ENCODE measurements at places on chromosomes 11 and 22.

DNA sequence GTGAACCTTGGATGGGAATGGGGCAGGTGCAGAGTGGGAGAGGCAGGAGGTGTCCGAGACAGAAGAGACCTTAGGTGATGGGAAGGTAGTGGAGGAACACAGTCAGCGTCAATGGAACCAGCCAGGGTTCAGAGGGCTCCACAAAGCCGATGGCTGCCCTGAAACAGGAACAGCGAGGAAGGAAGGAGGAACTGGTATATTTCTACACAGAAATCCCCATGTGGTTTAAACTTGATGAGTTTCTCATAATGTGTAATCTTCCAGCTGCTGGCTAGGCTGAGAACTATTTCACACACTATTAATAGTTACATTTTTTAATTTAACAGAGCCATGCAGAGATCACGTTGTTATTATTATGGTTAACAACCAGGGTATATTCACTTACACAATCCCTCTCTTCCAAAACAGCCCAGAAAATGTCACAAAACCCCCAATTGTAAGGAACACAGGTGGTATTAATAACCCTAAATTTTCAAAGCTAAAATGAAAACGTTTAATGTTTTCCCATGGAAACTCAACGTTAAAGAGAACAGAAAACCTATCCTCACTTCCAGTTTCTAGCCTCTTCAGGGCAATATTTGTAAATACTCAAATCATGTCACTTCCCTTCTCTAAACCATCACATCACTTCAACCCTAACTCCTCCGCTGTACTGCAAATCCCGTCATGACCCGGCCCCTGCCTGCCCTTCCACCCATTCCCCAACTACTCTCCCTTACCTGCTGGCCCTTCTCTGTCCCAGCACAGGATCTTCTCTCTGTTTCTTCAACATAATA, 74.5 kb upstream of the ARFGAP3 start:
- DNase-seq: peak; percentile 51

DNA sequence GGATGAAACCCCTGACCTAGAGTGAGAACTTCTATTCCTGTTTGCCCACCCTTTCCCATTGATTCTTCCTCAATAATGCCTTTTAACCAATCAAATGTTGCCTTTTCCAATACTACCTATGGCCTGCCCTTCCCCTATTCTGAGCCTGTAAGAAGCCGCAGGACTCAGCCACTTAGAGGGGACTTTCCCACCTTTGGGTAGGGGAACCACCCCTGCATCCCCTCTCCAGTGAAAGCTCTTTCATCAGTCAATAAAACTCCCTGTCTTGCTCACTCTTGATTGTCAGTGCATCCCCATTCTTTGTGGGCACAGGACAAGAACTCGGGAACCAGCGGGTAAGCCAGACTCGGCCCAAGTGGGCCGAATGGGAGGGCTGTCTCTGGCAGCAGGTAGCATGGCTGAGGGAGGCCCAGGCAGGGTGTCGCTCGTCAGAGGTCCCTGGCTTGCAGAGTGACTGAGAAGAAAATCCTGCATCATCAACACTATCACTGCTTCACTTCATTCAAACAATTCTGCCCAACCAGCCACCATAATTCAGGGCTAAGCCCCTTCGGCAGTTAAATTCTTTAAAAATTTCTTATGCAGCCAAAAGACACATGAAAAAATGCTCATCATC, 30.4 kb downstream of the LDHAL6A start:
- DNase-seq: no peak

- DNase-seq: no peak
These were observed 232.3 kb downstream of the JRKL start for GRCh38 chr11:96622026-96622634.

- no peak for DNase-seq
These were observed 1.4 kb upstream of the FTH1 start for GRCh38 chr11:61968758-61969390.

GRCh38 chr11:2190657-2191471, 19.2 kb upstream of the TH start:
- no peak for DNase-seq

GRCh38 chr11:73428227-73428626, 52.0 kb downstream of the RELT start:
- DNase-seq: no peak

DNA sequence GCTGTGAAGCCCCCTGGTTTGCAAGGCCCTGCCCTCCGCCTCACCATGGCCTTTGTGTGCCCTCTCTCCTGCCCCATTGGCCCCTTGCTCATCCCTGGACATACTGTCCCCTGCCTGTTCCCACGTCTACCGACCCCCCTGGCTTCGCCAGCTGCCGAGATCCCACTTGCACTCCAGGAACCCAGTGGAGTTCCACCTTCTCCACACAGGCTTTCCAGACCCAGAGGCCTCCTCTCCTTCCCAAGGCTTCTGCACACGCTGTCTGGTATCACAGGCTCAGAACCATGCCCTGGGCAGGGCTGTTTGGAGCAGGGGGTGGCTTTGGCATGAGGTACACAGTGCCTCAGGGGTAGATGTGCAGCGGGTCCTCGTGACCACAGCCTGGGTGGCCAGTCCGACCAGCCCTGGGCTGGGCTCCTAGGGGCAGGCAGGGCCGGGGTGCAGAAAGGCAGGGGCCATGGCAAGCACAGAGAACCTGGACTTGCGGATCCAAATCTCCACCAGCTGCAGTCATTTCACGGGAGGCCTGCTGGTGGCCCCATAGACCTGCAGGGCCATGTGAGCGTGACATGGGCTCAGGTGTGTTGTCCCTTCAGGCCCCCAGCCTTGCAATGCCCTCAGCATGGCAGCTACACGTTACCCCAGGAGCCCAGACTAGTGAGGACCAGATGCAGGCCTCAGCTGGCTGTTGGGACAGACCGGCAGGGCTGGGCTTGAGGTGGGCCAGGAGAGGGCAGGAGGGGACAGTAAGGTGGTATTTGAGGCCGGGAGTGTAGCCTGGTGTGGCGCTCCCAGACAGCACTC, 9.5 kb downstream of the GRK2 start:
- no peak for DNase-seq

GRCh38 chr11:27555264-27555663, 48.7 kb upstream of the LIN7C start:
- no peak for DNase-seq

GRCh38 chr22:43910178-43910695, 13.4 kb upstream of the PNPLA3 start:
- DNase-seq: no peak

- DNase-seq: no peak
These were observed 5.3 kb downstream of the SPTBN2 start for GRCh38 chr11:66723693-66724092.

DNA sequence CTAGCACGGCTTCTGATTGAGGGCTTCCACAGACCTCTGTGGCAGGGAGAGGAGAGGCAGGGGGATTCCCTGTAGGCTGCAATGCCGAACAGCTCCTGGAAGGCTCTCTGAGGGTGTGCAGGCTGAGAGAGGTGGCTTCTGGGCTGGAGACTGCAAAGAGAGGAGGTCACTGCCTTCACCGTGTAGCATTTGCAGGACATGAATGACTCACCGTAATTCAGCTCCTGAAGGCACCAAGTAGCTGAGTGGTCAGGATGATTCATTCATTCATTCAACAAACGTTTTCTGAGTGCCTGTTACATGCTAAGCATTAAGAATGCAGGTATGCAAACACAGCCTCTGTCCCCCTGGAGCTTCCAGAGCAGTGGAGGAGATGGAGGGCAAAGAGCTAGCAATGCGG, 18.0 kb upstream of the EIF3D start:
- DNase-seq: peak; percentile 81

DNA sequence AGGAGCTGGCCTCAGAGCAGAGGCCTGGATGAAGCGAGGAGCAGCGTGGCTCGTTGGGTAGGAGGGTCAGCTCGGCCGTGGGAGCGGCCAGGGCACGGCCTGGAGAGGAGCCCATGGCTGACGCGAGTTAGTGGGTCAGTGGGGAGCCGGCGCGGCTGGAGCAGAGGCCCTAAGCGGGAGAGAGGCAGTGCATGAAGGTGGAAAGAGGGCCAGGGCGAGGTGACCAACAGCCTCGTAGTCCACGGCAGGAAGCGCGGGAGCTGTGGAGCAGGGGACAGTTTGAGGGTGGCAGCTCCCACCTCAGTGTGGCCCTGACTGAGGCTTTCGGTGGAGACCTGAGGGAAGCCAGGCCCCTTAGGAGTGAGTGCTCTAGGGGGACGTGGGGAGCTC, 24.1 kb downstream of the DCPS start:
- DNase-seq: no peak

GRCh38 chr11:1746956-1747752, 3.2 kb downstream of the IFITM10 start:
- no peak for DNase-seq

GRCh38 chr22:44333847-44334635, 21.3 kb upstream of the SHISAL1 start:
- no peak for DNase-seq

GRCh38 chr11:36288442-36289225, 590 bp downstream of the COMMD9 start:
- no peak for DNase-seq

- DNase-seq: peak; percentile 43
These were observed 27.3 kb downstream of the MRTFA start for GRCh38 chr22:40609216-40609615.

DNA sequence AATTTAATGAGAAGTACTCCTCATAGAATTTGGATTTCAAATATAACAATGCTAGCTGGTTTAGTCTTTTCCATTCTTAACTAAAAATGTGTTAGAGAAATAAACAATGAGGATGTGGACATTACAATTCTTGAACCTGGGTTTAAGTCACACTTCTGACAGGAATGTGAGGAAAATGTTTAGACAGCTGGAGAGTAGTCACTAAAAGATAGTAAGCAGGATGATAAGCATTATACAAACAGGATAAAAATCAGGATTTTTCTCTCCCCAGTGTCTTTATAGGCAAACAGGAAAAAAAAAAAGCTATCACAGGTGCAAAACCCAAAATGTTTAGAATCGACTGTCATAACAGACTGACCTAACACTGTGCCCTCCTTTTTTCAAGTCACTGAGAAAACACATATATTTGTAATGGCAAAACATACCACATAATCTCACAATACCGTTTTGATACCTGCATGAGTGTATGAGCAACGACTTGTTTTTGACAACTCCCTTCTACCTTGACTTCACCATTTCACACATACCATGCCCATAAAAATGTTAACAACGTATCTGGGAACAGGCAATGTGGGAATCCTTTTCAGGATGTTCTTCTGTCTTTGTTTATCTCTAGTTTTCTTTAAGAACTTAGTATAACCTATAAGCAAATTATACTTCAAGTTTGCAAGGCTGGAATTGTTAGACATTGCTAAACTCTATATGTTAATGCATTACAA, 242.0 kb downstream of the SBF2 start:
- DNase-seq: peak; percentile 37

GRCh38 chr22:20516399-20516798, 9.0 kb downstream of the MED15 start:
- DNase-seq: no peak

GRCh38 chr11:134597452-134597851, 185.4 kb upstream of the B3GAT1 start:
- DNase-seq: no peak

GRCh38 chr11:17976651-17977050, 36.2 kb downstream of the SERGEF start:
- no peak for DNase-seq

DNA sequence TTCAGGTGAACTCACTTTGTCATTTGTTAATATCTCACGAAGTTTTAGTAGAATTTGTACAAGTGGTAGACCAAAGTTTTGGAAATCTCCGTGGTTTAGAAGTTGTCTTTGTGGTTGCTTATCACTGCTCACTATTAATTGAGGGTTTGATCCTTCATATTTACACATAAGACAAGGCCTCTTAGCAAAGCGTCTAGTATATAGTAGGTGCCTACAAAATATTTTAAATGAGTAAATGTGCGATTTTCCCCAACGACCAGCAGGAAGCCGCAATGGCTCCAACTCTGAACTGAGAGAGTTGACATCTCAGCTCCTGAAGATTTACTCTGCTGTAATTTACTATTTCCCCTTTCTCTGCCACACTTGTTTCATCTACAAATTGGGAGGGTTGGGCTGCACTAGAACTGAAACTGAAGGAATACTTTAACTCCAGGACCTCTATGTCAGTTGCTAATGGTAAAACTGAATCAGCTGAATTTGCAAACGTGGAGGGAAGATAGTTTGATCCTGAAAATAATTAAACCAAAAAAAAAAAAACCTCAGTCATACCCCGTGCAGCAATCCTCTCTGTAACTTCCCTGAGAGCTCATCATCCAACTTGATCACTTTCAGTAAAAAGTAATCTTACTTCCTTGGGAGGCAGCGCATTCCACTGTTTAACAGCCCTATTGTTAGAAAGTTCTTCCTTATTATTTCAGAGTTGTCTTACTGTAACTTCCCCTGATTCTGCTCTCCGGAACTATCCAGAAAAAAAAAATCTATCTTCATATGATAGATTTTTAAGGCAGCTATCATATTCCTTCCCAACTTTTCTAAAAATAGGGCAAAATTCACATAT, 1.3 kb upstream of the SBF2 start:
- DNase-seq: no peak

DNA sequence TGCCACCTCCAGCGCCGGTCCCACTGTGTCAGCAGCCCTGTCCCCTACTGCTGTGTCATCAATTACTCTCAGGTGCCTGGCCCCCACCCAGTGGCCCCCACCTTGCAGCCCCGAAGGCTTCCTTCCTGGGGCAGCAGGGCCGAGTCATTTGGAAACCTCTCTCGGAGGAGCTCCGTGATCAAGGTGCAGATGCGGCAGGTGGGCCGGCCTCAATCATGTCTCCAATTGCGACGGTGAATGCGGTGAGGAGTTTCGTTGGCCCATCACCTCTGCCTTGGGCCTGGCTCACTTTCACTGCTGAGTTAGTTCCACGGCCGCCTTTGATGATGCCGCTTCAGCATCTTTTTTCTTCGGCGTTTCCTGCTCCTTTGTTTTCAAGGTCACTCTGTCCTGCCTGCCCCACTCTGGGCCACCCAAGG, 11.3 kb upstream of the CXCR5 start:
- DNase-seq: no peak

DNA sequence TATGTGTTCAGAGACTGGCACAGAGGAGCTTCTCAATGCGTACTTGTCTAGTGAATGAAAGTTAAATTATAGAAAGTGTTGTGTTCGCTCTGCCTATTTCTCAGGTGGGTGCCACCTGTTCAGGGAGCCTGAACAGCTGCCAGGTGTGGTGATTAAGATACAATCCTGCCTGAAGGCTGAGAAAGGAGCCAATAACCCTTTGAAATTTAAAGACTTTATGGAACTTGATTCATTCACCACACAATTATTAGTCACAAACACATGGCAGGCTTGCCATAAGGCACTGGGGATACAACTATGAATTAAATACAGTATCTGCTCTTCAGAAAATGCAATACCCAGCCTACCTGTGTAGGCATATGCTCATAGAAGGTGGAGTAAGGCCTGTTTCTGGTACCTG, 92.9 kb upstream of the AMOTL1 start:
- DNase-seq: no peak

GRCh38 chr22:45911601-45912271, 65.2 kb downstream of the WNT7B start:
- peak; percentile 13 for DNase-seq

DNA sequence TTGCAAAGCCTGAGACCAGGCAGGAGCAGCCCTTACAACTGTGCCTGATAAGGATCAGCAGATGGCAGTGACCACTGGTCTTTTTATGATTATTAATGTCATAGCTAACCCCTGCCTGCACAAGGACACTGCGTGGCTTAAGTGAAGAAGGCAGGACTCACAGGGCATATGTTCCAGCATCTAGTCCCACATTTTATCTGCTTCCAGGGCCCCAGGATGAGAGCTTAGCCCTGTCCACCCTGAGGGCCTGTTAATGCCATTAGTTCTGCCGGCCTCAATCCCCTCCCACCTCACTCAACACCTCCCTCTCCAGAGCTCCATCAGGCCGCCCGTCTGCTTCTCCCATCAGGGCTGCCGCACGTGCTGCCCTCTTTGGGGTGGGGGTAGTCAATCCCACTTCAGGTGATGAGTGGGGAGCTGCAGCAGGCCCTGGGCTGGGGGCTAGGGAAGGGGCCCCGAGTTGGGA, 33.1 kb upstream of the TSPAN18 start:
- DNase-seq: no peak

Data from fibroblast of skin of back (primary cell).